ENCODE measurements at places on chromosomes 2 and 18. TPM values are rescaled to one million over a fixed set of nuclear protein-coding genes. Genes with fewer than 3 reads are reported as not detected.

MAP4K4 gene
- 74.6 TPM for total RNA-seq

- no peak for DNase-seq
Measured at GRCh38 chr2:8876628-8877027, 39.2 kb upstream of the KIDINS220 start.

TGFA gene
- 1.0 TPM for total RNA-seq

UPP2 gene
- total RNA-seq, result not detected

SP110 gene
- 11.0 TPM for total RNA-seq

GRCh38 chr2:13091455-13091854 is 374.7 kb downstream of the TRIB2 start:
- DNase-seq, result no peak

GRCh38 chr2:66212749-66213148 is 222.2 kb upstream of the MEIS1 start:
- DNase-seq, result no peak

DNA sequence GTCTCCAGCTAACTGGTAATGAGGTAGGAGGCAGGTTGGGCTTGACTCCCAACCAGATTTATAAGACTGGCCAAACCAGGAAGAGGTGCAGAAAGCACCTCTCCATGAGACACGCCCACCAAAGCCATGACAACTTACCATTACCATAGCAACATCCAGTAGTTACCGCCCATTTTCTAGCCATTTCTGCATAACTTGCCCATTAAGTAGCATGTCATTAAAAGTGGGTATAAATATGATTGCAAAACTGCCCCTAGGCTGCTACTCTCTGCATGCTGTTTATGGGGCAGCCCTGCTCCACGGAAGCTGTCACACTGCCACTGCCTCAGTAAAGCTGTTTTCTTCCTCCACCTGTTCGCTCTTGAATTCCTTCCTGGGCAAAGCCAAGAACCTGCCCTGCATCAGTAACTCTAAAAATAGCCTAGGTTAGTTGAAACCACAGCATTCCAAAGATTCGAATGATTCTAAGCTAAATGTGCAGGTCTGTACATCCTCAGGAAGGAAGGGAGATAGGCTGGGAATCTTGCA is 131.9 kb downstream of the ATL2 start:
- DNase-seq, result no peak

GRCh38 chr2:84383271-84383670 is 75.8 kb downstream of the SUCLG1 start:
- no peak for DNase-seq

GRCh38 chr2:99845296-99845695 is 297.1 kb downstream of the AFF3 start:
- no peak for DNase-seq

PROC gene
- not detected for total RNA-seq

- DNase-seq, result no peak
Measured at GRCh38 chr2:104976603-104977120, 61.2 kb upstream of the MRPS9 start.

SERPINB4 gene
- not detected for total RNA-seq

DNA sequence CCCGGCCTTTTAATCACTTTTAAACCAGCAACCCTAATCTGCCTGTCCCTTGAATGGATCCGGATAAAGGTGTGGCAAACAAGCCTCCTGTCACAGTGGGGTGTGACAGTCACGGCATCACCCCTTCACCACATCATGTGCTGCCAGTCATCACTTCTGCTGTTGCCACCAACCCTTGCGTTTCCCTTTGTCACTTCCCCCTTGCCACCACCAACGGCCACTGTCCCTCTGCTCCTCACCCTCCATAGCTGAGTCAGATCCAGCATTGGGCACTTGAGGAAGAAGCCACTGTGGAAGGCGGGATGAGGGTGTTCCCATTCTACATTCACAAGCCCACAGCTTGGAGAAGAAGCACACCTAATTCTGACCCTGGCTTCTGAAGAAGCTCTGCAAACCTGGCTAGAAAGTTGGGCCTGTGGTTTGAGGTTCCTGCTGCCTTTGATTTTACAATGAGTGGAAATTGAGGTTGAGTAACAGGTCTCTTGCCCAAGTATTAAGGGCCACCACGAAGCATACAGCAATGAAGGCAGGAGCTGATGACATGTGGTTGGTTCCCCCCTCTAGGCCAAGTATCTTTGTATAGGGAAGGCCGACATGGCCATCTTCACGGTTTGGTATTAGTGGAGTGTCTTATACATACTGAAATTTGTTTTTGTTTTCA is 22.9 kb upstream of the DARS1 start:
- DNase-seq, result peak; percentile 51

FIGN gene
- total RNA-seq, result 7.3 TPM

DNA sequence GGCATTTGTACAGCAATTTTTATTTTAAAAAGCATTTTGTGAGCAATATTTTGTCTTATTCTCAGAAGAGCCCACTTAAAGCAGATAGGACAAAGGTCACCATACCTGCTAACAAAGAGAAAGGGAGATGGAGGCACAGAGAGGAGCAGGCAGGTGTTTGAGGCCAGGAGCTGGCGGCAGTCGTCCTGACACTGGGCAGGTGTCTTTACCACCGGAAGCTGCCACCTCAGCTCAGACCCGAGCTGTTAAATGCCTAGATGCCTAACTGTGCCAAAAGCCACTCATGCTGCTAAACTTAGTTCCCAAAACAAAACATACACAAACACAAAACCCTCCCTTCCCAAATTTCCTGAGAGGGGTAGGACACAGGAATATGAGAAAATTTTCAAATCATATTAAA is 120.9 kb downstream of the CNTNAP5 start:
- DNase-seq, result no peak

GPR75 gene
- 1.6 TPM for total RNA-seq

DNA sequence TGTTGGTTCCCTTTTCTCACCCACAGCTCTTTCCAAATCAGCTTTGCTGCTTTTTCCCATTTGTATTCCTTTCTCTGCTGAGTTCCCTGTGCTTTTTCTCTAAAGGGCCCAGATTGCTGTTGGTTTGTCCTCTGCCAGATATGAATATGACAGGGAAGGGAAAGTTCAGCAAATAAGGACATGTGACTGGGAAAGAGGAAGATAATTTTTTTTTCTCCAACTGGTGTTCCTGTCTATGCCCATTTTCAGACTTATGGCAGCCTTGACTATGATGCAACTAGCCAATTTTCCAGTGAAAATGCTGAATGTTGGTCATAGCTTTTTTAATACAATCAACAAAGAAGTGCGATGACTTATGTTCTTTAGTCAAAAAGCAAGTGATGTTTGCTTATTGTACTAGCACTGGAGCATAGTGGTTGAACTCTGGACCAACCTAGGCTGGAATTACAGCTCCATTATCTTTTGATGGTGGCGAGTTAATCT is 7.7 kb downstream of the MDH1 start:
- DNase-seq, result no peak

- peak; percentile 65 for DNase-seq
Measured at GRCh38 chr2:100924520-100925451, 77.3 kb upstream of the RPL31 start.

DNA sequence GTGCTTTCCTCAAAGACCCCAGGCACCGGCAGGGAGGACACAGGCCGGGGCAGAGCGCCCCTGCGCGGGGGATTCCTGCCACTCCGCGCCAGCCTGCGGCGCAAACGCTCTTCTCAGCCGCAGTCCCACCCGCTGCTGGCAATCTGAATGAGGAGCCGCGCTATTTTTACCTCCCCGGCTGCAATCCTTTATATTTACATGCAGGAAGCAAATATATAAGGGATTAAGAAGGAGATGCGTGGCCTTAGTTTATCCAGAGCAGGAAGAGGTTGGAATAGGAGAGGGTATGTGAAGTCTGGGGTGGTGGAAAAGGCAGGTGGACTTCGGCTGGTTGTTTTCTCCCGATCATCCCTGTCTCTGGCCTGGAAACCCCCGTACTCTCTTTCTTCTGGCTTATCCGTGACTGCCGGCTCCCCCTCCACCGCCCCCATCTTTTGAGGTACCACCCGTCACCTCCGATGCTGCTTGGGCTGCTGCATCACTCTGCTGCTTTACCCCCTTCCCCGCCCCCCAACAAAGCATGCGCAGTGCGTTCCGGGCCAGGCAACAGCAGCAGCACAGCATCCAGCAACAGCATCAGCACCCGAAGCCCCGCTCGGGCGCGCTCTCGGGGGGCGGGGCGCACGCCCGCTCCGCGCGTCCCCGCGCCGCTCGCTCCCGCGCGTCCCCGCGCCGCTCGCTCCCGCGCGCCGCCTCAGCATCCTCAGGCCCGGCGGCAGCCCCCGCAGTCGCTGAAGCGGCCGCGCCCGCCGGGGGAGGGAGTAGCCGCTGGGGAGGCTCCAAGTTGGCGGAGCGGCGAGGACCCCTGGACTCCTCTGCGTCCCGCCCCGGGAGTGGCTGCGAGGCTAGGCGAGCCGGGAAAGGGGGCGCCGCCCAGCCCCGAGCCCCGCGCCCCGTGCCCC is at the start of gene ADAM23:
Gene ADAM23 (plus strand): TSS at position 700 of the 902 bp plus-strand sequence. CDS start 335 bp downstream, outside the sequence.
- peak; percentile 51 for DNase-seq

CNGA3 gene
- not detected for total RNA-seq

GRCh38 chr2:41955316-41956043 is 92.3 kb upstream of the PKDCC start:
- DNase-seq, result no peak

DNA sequence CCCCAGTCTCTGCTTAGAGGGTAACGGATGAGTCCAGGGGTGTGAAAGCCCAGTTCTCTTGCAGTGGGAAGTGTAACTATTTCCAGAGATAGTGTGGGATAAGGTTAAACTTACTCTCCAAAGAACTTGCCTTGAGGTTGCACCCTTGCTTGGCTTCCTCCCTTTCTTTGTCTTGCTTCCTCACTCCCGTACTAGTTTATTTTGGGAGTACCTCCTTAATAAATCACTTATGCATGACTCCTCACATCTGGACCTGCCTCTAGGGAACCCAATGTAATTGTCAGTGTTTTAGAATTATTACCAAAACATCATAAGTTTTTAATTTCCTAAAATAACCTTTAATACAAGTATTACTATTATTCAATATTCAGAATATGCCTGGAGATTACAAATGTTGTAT is 35.2 kb downstream of the CPO start:
- DNase-seq, result no peak

DNA sequence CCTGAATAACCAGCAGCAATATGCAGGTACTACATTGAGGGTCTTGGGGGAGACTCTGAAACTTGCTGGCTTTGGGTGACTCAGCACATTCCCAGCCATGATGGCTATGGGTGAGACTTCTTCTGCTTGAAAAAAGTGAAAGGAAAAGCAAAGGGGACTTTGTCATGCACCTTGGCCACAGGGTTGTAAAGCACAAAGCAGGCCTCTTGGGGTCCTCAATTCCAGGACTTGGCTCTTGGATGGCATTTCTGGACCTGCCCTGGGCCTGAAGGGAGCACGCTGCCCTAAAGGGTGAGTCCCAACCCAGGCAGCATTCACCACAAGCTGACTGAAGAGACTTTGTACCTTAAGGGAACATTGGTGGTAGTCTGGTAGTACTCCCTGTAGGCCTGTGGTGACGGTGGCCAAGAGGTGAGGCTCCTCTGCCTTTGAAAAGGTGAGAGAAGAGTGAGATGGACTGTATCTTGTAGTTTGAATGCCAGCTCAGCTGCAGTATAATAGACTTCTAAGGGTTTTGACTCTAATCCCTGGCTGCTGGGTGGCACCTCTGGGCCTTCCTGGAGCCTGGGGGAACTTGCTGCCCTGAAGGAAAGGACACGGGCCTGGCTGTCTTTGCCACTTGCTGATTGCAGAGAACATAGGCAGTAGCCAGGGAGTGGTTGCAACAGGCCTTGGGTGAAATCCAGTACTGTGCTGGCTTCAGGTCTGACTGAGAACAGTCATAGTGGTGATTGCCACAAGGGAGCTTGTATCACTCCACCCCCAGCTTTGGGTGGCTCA is 36.5 kb upstream of the CYTIP start:
- peak; percentile 83 for DNase-seq

- no peak for DNase-seq
Measured at GRCh38 chr2:233307565-233307964, at the start of gene SAG. Gene SAG (plus strand): TSS chr2:233307816. CDS start chr2:233309190, 1,374 bp downstream.

- DNase-seq, result no peak
Measured at GRCh38 chr2:128903637-128904036, 585.0 kb upstream of the HS6ST1 start.

- no peak for DNase-seq
Measured at GRCh38 chr2:112318515-112318914, 43.1 kb downstream of the ZC3H6 start.

TMEM17 gene
- total RNA-seq, result 1.3 TPM

DNA sequence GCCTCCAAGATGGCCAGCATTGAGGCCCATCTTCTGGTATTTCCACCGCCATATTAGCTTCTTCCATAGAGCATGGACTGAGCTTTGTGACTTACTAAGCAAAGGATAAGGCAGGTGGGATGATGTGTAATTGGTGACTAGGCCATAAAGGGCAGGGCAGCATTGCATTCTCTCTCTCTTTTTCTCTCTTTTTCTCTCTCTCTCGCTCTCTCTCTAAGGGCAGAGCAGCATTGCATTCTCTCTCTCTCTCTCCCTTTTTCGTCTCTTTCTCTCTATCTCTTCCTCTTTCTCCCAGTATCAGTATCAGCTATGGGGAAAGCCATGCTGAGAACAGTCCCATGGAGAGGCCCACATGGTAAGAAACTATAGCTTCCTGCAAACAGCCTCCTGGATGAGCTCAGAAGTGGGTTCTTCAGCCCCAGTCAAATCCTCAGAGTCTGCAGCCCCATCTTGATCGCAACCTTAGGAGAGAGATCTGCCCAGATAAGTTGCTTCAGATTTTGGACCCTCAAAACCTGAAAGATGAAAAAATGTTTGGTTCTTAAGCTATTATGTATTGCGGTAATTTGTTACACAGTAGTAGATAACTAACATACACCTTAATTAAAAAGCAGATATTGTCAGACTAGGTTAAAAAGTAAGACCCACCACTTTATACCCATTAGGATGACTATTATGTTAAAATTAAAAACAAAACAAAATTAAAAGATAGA is 39.1 kb upstream of the MYCN start:
- no peak for DNase-seq

DNA sequence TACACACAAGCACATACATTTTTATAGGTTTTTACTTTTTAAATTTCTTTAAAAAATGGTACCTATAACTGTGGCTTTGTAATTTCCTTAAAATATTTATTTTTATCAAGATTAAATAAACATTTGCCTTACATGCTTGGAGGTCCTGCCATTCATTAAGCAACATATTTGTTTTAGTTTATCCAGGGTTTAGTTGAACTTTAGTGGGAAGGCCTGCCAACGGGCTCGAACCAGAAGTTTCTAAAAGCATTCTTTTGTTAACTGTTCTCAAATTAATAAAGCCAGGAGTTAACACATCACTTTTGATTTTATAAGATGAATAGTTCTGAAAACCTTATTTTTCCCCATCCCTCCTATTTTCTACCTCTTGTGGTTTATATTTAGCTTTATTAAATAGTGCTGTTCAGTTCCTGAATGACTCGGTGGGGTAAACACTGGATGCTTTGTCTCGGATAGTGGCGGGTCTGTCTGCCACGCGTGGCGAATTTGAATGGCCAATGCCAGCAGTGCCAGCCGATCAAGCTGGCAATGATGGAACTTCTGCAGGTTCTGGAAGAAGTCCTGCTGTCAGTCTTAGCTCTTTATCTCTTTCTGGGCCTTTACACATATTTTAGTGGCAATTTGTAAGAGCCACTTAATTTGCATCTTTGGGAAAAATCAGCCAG is 32.2 kb downstream of the SH3YL1 start:
- no peak for DNase-seq

All from left cardiac atrium (tissue), 4 donors.